ENCODE measurements at places on chromosomes 11 and 22.

DNA sequence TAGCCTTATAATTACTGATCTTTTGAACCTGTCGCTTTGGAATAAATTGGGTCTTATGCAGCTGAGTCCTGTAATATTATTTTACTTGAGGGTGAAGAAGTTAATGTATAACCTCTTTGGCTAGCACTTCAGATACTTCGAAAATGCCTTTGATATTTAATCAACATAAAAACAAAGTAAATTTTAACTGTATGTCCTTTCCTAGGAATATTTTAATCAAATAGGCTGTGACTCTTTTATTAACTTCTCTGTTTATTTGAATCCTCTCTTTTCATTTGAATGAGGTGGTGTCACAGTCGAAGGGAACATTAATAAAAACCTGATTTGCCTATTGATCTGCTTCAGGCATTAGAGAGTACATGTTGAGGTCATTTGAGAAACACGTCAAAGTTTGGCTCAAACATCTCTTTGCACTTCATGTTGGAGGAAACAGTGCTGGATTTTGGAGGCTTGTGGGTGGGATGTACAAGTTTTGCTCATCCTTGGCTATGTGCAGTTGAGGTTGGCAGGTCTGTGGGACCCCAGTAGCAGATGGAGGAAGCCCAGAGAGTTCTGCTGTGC, 143.6 kb downstream of the NCAM1 start:
- no peak for DNase-seq

DNA sequence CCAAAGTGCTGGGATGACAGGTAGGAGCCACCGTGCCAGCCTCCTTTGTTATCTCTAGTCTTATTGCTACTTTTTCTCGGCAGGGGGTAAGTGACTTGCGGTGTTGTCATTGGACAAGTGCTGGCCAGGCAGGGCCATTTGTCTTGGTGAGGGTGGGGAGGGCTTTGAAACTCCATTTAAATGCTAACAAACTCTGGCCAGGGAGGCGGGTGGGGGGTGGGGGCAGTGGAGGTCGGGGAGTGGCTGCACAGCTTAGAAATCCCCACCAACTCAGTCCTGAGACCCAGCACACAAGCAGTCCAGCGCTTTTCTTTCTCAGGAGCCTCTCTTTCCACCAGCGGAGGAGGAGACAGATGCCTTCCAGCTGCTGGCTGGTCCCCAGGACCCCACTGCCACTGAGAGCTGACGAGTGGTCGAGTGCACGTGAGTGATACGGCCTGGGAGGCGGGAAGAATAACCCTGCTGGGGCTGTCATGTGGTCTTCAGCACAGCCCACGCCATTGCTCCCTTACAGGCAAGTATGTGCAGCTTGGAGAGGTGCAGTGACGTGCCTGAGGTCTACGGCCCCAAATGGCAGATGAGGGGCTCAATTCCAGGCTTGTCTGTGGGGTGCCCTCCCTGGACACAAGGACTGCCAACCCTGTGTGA, 24.2 kb upstream of the OSBPL5 start:
- DNase-seq: no peak

DNA sequence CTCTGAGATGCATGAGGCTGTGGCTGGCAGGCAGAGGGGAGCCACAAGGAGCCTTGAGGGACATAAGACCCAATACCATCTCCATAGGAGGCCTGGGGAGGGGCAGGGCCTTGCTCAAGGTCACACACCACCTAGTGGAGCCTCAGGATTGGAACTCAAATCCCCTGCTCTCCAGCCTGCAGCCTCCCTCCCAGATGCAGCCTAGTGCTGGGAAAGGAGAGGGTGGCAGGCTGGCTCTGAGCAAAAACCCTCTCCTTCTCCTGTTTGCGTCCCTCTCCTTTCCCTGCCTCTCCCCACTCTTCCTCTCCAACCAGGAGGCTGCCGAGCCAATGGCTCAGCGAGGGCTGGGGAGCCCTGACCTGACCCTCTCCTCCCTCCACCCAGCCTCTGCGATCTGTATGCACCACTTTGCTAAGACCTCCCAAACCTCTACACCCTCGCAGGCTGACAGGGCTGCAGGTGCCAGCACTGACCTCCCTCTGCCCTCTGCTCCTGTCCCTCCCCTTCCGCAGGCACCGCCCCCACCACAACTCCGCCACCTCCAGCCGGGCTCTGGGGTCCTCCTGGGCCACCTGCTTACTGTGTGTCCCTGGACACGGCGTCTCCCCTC, 14.7 kb downstream of the IGLL1 start:
- no peak for DNase-seq

- DNase-seq: no peak
Observed at GRCh38 chr11:111379602-111380136, 594 bp upstream of the POU2AF1 start.

DNA sequence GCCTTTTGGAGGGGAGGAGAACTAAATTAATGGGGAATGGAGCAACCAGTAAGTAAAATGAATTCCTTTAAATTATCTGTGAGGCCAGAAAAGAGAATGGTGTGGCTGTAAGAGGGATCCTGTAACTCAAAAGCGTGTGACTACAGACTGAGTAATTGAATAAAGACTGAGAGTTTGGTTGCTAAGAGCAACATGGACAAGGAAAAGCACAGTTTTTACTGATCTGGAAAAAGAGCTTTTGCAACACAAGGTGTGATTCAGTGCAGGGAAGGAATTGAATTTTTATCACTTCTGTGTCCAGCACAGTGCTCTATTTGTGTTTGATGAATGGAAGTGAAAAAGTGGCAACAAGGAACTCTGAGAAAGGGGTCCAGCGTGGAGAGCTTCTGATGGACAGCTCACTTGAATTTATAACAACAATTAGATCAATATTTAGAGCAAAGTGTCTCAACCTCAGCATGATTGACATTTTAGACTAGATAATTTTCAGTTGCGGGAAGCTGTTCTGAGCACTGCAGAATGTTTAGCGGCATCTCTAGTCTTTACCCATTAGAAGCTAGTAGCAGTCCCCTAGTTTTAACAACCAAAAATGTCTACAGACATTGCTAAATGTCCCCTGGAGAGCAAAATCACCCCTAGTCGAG, 202.8 kb upstream of the BDNF start:
- DNase-seq: no peak

DNA sequence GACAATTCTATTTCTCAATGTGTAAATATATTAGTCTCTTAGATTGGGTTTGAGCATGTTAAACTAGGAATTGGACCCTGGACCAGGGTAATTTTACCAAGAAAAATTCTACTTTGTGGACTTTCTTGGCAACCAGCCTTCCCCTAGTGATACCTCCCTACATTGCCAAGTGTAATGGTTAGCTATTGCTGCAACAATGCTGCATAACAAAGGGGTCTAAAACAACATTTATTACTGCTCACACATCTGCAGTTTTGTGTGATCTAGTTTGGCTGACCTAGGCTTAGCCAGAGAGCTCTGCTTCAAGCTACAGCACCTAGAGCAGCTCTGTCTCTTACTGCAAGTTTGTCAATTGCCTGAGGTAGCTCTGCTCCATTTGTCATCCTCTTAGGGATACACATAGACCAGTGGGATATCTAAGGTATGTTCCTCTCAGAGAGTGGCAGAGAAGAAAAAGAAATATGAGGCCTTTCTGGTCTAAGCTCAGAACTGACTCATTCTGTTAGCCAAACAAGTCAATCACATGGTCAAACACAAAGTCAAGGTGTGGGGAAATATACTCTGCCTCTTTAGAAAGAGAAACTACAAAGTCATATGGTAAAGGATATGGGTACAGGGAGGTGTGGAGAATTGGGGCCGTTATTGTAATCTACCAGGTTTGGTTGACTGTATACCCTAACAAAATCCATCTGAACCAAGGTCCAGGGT, 2.0 kb upstream of the LAYN start:
- DNase-seq: no peak

- no peak for DNase-seq
Observed at GRCh38 chr11:69801513-69802335, 17.5 kb downstream of the FGF3 start.

GRCh38 chr11:57658023-57658361, 430 bp downstream of the CLP1 start:
- no peak for DNase-seq

All from astrocyte of the cerebellum (primary cell).